ENCODE measurements at places on chromosomes 5 and 9. TPM values are rescaled to one million over a fixed set of nuclear protein-coding genes. Genes with fewer than 3 reads are reported as not detected.

The FAM221B gene
- not detected for total RNA-seq

The ZNF169 gene
- total RNA-seq: 5.8 TPM

DNA sequence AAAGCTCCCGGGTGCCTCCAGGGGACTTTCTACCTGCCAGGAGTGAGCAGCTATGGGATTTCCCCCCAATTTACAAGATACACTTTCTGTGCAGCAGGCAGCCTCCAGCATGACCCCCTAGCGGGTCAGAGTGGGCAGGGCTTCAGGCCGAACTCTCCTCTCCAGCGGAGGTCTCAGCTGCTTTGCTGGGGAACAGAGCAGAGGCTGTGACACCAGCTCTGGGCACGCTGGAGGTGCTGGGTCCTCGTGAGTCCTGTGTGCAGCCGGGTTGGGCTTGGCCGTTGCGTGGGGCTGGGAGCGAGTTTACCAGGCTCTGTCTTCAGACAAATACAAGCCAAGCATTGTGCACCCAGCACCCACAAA, 2.9 kb downstream of the NRARP start:
- DNase-seq: no peak

- no peak for DNase-seq
These were observed 88.2 kb downstream of the RGS7BP start for GRCh38 chr5:64594025-64594424.

GRCh38 chr5:144247131-144247530, 76.5 kb downstream of the KCTD16 start:
- no peak for DNase-seq

DNA sequence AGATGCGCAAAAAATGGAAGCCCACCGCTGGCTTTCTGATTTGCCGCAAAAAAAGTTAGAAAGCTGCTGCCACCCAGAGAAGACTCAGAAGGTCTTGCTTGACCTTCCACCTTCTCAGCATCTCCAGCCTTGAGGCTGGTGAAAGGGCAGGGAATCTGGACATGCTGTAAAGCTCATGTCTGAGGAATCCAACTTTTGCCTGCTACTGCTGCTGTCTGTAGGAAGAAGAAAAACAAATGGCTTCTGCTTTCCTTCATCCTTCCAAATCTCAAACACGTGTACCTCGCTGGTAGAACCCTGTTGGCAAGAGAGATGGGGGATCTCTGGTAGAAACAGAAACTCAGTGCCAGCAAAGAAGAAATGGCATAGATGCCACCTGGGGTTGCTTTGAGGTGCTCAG, 10.2 kb downstream of the TJP2 start:
- no peak for DNase-seq

- DNase-seq: no peak
These were observed 317.9 kb upstream of the ITGA1 start for GRCh38 chr5:52469835-52470234.

DNA sequence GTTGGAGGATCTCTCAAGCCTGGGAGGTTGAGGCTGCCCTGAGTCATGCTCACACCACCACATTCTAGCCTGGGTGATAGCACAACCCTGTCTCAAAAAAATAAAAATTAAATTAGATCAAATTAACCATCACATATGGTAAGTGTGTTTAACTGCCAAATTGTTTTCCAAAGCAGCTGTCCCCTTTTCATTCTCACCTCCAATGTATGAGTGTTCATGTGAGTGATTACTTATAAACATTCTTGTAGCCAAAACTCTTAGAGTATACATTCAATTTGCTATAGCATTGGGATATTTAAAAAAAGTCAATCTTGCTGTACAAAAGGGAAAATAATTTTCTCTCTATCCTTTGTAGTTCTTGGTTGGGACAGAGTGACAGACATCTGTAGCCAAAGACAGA, 53.4 kb upstream of the SNAPC3 start:
- DNase-seq: no peak

DNA sequence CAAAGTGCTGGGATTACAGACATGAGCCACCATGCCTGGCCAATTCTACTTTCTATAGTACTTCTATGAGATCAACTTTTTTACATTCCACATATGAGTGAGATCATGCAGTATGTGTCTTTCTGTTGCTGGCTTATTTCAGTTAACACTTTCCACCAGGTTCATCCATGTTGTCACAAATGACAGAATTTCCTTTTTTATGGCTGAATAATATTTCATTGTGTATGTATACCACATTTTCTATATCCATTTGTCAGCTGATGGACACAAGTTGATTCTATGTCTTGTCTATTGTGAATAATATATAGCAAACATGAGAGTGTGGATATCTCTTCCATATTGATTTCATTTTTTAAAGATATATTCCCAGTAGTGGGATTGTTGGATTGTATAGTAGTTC, 17.2 kb downstream of the NLN start:
- DNase-seq: no peak

DNA sequence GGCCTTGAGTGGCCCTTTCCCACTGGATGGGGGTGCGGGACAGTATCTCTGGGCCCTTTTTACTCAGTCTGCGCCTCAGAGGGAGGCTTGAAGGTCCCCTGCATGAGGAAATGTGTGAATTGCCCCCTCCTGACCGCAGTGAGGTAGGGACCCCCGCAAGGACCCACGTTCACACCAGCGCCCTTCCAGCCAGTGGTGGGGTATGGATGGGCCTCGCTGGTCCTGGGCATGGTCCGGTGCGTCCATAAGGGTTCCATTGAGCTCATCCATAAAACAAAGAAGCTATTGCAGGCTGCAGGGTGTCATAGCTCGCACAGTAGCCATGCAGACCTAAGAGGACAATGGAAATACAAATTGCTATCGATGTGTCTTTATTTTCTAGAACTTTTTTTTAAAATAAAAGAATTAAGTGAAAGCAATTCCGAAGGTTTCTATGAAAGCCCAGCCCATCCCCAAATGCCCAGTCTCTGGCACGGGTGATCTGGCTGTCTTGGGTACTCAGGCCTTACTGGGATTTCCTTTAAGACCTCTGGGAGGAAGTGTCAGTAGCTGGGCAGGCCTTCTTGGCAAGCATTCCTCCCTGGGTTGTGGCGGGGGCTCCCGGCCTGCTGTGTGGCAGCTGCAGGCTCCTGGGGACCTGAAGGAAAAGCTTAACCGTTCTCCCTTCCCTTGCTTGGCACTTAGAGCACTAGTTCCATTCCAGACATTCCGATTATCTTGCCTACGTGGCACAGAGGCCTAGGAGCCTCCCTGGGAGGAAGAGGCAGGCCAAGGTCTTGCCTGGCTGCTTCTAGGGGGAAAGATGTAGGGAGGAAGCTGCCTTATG, 1.5 kb upstream of the SEMA5A start:
- DNase-seq: no peak

- DNase-seq: no peak
These were observed 1.4 kb downstream of the CEP120 start for GRCh38 chr5:123421773-123422172.

- DNase-seq: no peak
These were observed 39.4 kb downstream of the CTNNAL1 start for GRCh38 chr9:108973895-108974294.

Data from activated CD8-positive, alpha-beta T cell treated with anti-CD3 and anti-CD28 coated beads, Interleukin-2, amount 10 ng/mL, durations not matched to agents 7 days and 5 days (primary cell).